ENCODE measurements at places on chromosomes 1 and 21. TPM values are rescaled to one million over a fixed set of nuclear protein-coding genes. Genes with fewer than 3 reads are reported as not detected.

DNA sequence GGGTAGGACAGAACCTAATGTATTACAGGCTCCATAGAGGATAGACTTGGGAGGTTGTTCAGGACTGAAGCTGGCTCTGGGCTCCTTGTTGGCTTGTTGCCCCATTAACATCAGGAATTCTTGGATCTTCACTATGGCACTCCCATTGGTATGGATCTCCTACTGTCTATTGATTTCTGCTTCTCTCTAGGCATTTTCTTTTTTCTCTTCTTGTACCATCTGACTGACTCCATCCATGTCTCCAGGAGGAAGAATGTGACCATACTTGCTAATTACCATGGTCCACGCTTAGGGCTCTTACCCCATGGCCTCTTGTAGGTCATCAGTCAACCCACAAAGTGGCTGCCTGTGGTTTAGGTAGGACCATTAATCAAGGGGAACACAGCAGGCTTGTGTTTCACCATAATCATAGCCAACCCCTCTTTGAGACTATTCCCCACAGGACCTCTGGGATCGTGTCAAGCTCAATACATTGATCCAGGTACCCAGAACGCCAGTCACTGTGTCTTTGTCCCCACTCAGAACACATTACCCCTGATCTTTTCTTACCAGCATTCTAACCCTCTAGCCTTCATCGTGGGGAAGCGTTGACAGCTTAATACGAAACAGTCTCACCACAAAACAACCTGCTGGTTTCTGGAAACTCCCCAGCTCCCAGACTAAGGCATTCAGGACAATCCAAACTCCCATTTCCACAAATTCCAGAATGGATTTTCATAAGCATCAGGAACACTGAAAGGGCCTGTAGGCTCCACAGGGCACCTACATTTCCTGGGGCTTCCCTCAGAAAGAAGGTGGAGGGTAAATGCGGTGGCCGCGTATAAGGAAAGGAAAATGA is 97.1 kb downstream of the ETS2 start:
- DNase-seq: no peak

- no peak for DNase-seq
Measured at GRCh38 chr1:159829273-159829634, 2.6 kb downstream of the SLAMF8 start.

RPS6KC1 gene
- 34.1 TPM for polyA plus RNA-seq

GRCh38 chr1:51325878-51326755 is 4.2 kb downstream of the TTC39A start:
- DNase-seq: no peak

DNA sequence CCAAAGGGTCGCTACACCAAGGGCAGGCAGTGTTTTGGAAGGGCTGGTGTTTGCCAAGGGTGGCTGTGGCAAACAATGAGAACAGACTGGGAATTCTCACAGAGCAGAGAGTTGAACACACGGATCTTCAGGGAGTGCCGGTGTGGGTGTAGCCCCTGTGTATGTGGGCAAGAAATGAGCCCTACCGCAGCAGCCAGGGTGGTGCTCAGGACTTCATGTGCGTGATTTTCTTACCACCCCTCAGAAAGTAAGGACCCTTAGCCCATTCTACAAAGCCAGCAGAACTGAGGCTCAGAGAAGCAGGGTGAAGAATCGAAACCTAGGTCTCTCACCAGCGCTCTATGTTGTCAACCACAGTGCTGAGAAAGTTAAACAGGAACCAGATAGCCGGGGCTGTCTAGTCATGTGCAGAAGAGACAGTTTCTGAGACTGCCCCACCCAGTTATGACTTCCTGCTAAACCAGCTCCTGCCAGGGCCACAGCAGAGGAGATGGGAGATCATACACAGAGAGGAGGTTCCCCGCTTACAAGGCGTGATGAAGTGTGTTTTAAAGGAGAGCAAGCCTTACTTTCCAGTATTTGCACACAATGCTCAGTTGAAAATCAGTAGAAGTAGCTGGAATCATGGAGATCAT is 21.9 kb upstream of the MORC3 start:
- no peak for DNase-seq

GRCh38 chr21:15967661-15968060 is 237.9 kb downstream of the USP25 start:
- DNase-seq: no peak

POFUT2 gene
- 36.0 TPM for polyA plus RNA-seq

DNA sequence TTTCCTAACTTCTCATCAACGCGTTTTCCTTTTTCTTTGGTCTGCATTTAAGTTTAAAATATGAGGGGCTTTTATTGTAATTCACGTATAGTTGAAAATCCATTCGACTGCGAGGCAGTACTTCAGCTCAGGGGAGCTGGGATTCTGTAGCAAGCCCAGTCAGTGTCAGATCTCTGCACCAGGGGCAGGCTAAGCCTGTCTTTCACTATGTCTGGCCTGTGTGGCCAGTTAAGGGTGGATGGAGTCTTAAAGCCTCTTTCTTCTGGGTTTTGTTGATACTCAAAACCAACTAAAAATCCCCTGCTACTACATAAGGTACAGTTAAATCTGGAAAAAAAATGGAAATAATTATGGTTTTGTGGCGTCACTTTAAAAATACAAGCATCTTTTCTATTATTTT is 124.7 kb downstream of the TYW3 start:
- DNase-seq: no peak
